Gastrocnemius medialis (tissue), 4 donors: ENCODE measurements at places on chromosomes 1 and 21. TPM values are rescaled to one million over a fixed set of nuclear protein-coding genes. Genes with fewer than 3 reads are reported as not detected.

Gene LHX8
- not detected for total RNA-seq

Gene S100A5
- not detected for total RNA-seq

Gene SHE
- 6.5 TPM for total RNA-seq

- no peak overlapping the region for H3K4me3 ChIP-seq
- H3K36me3 ChIP-seq: no peaks in the 10 kb centered on the region
- H3K27ac ChIP-seq: no peak overlapping the region
- H3K4me1 ChIP-seq: no peaks in the 10 kb centered on the region
Measured at GRCh38 chr1:68459796-68460195, 10.0 kb upstream of the RPE65 start.

DNA sequence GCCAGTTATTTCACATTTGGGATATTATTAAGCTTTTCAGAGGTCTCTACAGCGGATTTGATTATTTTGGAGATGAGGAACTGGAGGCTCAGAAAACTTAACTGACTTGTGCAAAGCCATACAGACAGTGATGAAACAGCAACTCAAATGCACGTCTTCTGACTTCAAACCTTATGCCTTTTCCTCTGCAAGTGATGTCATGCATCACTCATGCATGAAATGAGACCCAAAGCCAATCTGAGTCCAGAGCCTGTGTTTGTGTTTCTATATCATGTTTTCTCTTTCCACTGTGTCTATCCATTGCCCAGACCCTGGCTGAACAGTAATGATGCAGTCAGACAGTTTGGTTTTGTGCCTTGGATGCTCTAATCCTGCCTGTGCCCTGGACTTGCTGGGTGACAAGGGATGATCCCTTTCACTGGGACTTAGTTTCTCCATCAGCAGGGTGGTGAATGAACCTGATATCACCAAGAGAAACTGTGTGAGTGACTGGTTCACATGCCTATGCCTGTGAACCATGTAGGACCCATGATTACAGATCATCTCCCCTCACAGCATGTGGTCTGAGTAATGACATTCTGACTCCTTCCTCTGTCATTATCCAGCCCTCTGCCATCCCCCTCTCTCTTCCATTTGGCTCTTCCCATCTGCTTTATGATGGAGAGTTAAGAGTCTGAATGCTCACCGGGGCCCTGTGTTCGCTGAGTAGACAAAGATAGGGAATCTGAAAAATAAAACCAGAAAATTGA lies 33.4 kb downstream of the SLAMF6 start:
- no peak overlapping the region for H3K27ac ChIP-seq
- DNase-seq: no peak
- no peak overlapping the region for H3K4me3 ChIP-seq
- no peaks in the 10 kb centered on the region for H3K36me3 ChIP-seq

GRCh38 chr1:178263341-178263740 lies 169.4 kb downstream of the RASAL2 start:
- DNase-seq: no peak
- no peaks in the 10 kb centered on the region for H3K36me3 ChIP-seq
- H3K4me3 ChIP-seq: no peak overlapping the region
- H3K27me3 ChIP-seq: no peaks in the 10 kb centered on the region
- no peaks in the 10 kb centered on the region for H3K4me1 ChIP-seq
